ENCODE measurements at places on chromosomes 5 and 9.

DNA sequence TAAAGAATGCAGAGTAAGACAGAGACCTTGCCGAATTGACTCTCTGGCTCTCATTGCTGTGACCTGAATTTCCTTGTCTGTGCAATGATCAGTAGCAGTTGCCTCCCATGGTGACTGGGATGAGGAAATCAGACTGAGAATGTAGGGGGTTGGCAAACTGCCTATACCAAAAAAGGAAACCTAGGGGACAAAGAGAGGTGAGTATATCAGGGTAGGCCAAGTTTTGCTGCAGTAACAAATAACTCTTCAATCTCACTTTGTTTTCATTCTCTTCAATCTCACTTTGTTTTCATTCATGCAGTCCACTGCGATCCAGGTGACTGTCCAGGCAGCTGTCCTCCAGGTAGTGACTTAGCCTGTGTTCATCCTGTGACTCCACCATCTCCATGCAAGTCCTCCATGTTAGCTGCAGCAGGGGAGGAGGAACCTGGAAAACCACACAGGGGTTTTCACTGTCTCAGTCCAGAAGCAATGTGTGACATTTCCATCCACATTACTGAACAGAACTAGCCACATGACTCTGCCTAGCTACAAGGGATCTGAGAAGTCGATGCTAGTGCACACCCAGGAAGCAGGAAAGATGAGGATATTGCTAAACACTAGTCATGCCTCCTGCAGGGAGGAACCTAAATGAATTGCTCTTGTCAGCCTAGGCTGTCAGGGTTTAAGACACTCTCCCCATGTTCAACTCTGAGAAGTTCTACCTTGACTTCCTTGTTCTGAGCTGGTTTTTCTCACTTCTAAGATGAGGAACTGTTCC is 26.0 kb downstream of the TMEM174 start:
- peak; percentile 41 for DNase-seq

DNA sequence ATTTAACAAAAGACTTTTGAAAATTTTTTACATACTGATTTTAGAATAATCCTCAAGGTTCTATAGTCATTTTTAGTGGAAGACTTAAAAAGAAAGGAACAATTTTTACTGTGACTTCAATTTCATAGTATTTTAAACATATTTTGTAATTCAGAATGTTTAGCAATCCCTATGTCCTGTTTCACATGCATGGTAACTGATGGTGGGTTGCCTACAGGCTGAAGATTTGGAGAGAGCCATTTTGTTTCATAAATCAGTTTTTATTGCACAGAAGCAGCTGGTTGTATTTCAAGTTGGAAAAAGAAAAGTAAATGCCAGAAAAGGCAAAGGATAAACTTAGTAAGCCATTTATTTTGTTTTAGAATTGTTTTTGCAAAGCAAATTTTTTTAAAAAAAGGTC is 24.0 kb downstream of the STARD4 start:
- DNase-seq = peak; percentile 45

- DNase-seq = no peak
Observed at GRCh38 chr5:93328833-93329232, 252.2 kb downstream of the NR2F1-AS1 start.

DNA sequence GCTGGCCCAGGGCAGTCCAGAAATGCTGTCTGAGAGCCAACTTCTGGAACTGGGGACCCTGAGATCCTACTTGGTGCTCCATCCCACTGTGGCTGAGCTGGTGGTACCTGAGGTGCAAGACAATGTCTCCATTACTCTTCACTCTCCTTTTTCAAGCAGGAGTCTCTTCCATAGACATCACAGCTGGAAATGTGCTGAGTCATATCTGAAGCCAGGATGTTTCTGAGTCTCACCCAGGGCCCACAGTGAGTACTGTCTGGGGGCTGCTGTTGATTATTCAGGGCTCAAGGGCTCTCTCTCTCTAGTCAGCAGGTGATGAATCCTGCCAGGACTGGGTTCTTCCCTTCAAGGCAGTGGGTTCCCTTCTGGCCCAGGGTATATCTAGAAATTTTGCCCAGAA is 145.2 kb upstream of the TAS2R1 start:
- DNase-seq = peak; percentile 9

GRCh38 chr9:127158786-127159324 is 36.4 kb upstream of the ANGPTL2 start:
- DNase-seq = no peak

- DNase-seq = peak; percentile 59
Observed at GRCh38 chr9:70586476-70586875, 172.0 kb upstream of the KLF9 start.

DNA sequence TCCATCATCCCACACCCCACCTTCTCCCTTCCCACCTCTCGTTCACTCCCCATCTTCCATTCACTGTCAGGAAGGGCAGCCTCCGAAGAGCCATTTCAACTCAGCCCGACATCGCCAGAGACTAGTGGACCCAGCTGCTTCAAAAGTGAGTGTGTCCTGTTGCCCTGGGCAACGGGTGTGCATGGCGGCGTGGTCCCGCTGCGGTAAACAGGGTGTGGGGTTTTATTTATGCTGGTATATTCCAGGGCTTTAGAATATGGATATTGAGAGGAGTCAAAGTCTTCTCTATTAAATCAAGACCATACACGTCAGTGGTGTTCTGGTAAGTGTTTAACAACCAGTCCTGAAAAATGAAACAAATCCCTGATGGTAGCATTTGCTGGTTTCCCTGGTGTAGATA is 274.5 kb downstream of the MAST4 start:
- DNase-seq = no peak

GRCh38 chr5:78235289-78235688 is 59.2 kb downstream of the AP3B1 start:
- DNase-seq = peak; percentile 71

DNA sequence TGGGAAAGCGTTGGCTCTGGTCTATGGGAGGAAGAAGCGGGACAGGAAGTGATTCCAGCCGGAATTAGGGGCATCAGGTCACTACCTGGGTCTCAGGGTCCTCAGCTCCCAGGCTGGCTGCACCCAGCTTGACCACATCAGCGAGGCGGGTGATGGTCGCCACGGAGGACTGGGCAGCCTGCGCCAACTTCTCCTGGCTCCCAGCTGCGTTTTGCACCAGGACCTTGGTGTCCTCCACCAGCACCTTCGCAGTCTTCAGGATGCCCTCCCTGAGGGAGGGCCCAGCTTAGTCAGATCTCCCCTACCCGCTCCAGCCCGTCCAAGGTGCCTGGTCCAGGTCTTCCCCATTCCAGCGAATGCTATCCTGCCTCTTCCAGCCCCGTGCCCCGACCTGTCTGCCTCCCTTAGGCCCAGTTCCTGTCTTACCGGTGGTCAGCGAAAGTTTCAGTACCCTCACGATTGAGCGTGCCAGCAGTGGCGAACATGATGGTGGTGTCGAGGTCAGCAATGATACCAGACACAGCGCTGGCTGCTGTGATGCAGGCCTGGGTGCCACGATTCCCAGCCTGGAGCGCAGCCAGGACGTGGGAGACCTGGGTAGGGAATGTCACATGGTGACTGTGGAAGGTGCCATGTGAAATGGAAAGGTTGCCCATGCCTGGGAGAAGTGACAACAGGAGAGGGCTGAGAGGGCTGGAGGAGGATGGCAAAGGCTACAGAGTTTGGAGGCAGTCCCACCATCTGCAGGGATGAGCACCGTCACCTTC is 14.4 kb upstream of the TPM2 start:
- no peak for DNase-seq

DNA sequence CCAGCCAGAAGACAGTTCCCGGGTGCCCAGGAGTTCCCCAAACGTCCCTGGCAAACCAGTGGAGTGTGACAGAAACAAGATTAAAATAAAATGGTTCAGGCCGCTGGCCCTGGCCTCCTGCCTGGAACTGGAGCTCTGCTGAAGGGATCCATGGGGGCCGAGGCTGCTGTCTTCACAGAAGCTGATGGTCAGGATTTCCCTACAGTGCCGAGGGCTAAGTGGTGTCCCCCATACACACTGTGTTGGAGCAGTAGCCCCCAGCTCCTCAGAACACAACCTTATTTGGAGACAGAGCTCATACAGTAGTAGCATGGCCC is 55.9 kb downstream of the MRPL36 start:
- no peak for DNase-seq

DNA sequence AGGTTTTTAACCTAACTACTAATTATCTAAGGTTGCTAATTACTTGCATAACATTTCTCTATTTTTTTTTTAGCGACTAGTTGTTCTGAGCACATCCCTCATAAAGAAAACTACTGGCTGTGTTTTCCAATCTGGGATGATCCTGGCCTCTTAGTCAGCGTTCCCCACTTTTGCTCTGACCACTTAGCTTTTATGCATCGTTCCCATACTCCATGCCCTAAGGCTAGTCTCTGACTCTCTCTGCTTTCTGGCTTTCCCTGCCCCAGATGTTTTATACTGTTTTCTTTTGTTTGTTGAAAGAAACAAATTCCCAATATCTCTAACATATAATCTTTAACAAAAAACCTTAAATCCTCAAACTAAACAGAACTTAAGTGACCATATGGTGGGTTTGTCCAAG is 217.9 kb downstream of the SPATA31D1 start:
- peak; percentile 54 for DNase-seq

GRCh38 chr5:120367896-120368634 is 96.0 kb upstream of the PRR16 start:
- DNase-seq = no peak

- peak; percentile 26 for DNase-seq
Observed at GRCh38 chr5:137760719-137761516, 6.8 kb upstream of the HNRNPA0 start.

GRCh38 chr9:6973762-6974161 is 216.0 kb downstream of the KDM4C start:
- DNase-seq = peak; percentile 38

DNA sequence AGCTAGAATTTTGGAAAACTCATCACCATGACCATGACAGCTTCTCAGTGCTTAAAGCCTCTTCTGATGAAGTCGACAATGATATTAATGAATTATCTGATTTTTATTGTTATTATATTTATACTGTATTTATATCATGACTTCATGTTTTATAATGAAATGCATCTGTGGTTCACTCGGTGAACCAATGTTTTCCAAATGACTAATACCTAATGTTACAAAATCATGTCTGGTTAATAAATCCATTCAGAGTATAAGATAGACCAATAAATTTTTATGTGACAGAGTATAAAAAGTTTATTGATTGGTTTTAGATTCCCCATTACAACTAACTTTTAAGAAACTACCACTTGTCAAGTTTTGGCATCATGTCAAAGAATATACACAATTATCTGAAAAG is 416.5 kb downstream of the MLLT3 start:
- DNase-seq = peak; percentile 39

DNA sequence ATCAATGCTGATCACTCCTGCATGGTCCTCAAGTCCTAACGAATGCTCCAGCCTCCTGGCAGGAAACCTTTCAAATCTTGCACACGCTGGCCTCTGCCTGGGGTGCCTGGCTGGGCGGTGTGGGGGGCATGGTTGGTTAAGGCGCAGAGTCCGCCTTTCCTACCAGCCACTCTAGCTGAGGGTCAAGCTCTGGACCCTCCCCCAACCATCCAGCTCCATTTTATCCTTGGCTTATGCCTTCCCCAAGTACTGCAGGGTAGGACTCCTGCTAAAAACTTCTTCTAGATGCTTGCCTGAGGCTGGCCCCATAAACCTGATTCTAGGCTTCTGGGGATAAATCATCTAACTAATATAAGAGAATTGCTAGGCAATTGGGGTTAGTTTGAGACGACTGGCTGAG is 808 bp upstream of the MVB12B start:
- DNase-seq = no peak

DNA sequence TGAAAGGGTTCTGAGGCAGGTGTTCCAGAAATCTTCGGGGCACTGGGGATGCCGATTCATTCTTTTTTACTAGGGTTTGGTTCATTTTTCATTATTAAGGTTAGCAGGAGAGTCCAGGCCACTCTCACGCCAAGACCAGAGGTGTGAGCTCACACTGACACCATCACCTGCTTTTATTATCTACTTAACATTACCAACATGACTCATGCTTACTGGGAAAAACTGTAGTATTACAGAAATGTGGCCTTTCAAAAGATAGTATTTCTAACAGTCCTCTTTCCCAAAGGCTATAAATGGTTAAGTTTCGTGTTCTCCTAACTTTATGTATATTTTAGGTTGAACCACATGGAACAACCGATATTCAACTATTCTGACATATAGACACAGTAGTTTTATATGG is 222.1 kb downstream of the ROR2 start:
- no peak for DNase-seq

DNA sequence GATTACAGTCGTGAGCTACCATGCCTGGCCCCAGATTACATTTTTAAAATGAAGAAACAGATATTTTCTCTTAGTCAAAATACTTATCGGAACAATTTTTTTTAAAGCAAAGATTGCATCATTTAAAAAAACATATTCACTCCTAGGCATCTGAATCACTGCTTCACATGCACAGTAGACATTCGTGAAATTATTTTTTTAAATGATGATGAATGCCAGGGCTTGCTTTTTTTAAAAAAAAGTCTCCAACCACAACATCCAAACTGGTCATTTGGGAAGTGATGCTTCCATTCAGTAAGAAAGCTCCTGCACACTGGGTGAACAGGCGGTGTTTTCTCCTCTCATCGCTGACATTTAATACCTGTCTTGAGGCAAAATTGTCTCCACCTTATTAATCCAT is 223.0 kb upstream of the DMRT1 start:
- peak; percentile 79 for DNase-seq

DNA sequence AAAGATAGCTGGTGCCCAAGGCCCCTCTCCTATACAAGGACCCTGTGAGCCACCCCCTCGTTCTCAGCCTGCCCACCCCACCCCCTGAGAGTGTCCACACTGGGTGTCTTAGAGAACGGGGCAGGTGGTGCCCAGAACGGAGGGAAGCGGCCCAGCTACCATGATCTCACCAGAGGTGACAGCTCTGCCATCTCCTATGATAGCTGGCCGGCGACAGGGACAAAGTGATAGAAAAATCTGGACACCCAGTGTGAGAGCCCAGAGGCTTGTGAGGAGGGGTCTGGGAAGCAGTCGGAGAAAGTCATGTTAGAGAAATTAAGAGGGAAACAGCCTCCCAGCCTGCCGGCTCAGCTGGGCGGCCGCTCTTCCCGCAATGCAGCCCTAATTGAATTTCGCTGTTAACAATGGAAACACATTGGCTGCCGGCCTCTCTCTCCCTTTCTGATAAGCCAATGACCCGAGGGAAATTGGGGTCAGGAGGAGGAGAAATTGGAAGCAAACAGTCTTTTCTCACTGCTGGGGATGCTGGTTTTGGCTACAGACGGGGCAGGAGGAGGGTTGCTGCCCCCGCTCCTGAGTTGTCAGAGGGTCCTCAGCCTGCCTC is 32.3 kb downstream of the HK3 start:
- DNase-seq = no peak

DNA sequence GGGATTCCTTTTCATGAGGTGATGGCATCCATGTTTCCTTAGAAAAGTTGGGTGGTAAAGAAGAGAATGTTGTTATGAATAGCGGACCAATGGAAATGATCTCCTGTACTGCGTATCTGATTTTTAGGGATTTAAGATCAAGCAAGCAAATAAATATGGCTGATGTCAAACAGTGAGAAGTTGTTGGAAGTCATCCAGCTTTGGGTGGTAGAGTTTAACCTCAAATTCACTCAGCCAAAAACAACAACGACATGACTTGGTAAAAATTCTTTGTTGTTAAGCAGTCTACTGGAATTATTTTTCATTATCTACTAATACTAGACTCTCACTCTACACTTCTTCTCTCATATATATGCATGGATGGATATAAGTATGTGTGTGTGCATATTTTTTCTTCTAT is 426.5 kb downstream of the CTNND2 start:
- DNase-seq = no peak

- DNase-seq = no peak
Observed at GRCh38 chr5:80559244-80559643, 10.8 kb downstream of the ANKRD34B start.

- DNase-seq = no peak
Observed at GRCh38 chr5:28862860-28863196, 1824.4 kb upstream of the CDH9 start.

- DNase-seq = no peak
Observed at GRCh38 chr5:122291000-122291901, 20.8 kb upstream of the SNCAIP start.
